ENCODE measurements at places on chromosomes 16 and 17.

GRCh38 chr17:40974366-40974765 is 7.6 kb upstream of the KRT39 start:
- no peak for DNase-seq

DNA sequence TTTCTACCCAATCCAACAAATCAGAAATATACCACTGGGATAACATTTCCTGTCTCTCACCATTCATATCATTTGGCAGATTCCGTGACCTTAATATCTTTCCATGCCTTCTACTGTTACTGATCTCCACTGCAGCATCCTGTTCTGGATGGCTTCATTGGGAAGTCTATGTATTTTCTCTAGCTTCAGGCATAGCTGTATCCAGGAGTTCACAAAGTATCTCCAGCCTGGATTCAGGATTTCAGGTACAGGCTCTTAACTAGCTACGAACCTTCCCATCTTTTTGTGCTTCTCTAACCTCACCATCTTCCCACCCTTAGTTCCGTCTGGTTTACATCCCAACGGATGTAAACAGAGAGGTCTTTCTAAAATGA is 15.2 kb upstream of the USP10 start:
- no peak for DNase-seq

DNA sequence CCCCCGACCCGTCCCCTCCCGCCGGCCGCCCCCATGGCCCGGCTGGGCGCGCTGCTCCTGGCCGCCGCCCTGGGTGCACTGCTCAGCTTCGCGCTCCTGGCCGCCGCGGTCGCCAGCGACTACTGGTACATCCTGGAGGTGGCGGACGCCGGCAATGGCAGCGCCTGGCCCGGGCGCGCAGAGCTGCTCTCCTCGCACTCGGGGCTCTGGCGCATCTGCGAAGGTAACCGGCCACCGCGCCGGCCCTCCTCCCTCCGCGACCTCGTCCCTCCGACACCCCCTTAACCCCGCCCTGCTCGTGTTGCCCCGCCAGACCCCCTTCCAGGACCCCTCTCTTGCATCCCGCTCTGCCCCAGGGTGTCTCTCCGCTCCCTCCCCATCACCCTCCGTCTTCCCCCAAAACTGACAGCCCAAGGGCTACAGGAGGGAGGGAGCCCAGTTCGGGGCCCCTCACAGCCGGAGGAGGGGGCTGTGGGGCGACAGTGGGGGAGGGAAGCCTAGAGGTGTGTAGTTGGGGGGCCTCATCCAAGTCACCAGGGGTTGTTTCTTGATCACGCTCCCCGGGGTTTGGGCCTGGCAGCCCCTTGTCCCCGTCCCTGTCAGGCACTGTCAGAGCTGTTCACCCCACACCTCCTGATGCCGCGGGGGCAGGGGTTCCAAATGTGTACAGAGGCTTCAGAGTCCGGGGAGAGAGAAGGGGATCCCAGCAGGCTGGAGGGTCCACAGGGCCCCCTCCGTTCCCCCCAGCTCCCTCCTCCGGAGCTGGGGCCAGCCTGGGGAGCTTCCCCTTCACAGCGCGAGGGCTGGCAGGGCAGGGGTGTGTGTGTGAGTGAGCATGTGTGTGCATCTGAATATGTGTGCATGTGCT is 794 bp downstream of the TMEM235 start:
- no peak for DNase-seq

DNA sequence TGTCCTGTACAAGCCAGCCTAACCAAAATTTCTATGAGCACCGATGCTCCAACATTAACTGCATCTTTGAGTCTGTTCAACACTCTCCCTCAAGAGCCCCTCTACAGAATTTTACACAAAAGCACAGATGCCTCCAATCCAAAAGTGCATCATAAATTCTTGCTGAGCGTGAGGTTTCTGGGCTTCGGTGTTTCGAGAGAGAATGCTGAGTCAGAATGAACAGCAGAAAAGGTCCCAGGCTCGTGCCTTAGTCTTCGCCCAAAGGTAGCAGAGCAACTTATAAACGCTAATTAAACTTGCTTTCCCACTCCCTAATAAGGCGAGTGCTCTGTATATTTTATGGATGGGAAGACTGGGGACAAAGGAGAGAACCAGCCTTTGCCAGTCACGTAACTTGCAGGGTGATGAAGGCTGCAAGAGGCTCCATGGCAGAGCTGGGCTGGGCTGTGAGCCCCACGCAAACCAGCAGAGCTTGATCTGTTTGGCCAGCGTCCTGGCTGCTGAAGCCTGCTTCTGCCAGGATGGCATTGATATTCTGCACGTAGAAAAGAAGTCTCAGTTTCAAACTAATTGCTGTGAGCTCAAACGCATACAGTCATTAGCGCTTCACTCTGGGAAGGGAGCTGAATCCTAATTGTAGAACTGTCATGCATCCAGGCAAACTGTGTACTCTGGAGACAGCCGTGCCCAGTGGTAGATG is 138.5 kb downstream of the DNAH9 start:
- no peak for DNase-seq

DNA sequence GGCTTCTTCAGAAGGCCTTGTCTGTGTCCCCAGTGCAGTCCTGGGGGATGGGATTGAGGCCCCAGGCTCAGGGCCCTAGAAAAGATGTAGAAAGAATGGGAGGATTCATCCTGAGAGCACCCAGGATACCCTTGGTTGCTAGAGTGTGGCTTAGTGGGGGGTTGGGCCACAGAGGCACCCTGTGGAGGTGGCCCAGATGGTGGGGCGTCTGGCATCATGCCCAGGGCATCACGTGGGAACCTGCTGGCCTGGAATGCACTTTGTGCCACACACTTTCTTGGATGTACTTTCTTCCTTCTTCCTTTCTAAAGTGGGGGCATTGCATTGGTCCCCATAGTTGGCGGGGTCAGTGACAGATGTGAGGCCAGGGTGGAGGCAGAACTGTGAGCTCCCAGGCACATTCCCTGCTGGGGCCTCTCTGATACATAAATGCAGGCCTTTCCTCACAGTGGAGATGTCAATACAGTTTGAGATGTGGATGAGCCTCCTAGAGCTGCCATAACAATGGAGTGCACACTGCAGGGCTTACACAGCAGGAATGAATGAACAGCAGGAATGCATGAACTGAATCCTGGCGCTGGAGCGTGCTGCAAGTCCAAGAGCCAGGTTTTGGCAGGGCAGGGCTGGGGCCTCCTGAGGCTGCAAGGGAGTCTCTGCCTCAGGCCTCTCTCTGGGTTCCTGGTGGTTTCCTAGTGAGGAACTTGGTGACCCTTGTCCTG is 43.3 kb downstream of the MGAT5B start:
- DNase-seq, result no peak

- DNase-seq, result no peak
Measured at GRCh38 chr17:37737081-37737480, 7.8 kb downstream of the HNF1B start.

GRCh38 chr16:48352648-48353390 is 32.4 kb downstream of the SIAH1 start:
- DNase-seq, result no peak

- DNase-seq, result no peak
Measured at GRCh38 chr17:45672301-45672700, 111.8 kb upstream of the CRHR1 start.

DNA sequence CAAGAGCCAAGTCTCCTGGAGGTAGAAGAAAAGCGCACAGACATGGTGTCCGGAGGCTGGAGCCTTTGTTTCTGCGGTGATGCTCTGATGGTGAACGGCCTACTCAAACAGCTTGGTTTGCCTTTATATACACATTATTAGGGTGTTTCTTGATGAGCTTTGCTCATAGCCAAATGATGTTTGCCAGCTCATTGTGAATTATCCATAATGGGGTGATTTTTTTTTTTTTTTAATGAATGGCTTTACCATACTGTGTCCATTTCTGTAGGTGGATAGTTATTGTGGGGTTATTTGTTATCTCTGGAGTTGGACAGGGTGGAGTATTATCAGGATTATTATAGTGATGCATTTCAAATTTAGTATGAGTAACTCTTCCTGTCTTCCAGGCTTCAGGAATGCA is at the start of gene KRT27:
TSS of gene KRT27 (minus strand) at position 101 of the 400 bp plus-strand sequence. CDS start at position 44, 57 bp downstream.
- DNase-seq, result no peak

DNA sequence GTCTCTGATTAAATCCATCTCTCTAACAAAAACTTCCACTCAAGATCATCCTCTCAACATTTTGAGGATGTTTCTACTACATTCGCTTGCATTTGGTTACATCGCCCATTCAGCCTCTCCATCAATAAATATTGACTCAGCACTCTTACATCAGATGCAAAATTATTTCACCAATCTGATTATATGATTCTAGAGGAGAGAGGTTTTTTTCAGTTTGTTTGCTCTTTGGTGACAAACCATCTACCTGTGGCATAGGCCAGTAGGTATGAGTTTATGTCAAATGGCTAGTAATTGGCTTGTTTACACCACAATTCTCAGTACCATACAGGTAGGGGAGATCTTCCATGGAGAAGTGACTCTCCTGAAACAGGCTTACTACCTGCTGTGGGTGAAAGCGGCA is 52.3 kb downstream of the TOX3 start:
- no peak for DNase-seq

GRCh38 chr16:79083508-79084299 is 516.8 kb downstream of the MAF start:
- DNase-seq, result no peak

- no peak for DNase-seq
Measured at GRCh38 chr16:68345351-68345810, 34.6 kb downstream of the PRMT7 start.

GRCh38 chr17:76682296-76682695 is 28.5 kb downstream of the MXRA7 start:
- DNase-seq, result no peak

DNA sequence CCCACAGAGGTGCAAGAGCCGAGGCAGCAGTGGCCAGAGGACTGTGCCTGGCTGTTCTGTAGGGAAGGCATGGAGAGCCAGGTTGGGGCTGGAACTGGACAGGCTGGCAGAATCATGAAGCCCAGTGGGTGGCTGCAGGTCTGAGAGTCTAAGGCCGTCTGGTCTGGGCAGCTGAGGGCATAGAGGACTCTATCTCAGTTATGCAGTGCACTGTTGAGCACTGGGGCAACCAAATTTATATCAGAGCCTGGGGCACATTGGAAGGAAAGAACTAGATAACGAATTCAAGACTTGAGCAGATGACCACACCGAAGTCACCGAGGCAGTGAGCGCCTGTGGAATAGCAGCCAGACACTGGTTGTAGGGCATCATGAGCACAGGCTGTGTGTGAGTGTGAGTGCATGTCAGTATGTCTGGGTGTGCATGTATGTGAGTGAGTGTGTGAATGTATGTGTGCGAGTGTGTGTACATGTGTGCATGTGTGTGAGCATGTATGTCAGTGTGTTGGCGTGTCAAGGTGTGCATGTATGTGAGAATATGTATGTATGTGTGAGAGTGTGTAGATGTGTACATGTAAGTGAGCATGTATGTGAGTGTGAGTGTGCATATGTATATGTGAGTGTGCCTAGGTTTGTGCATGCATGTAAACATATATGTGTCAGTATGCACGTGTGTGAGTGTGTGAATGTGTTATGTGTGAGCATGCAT is 37.0 kb downstream of the RGS9 start:
- DNase-seq, result no peak

- DNase-seq, result no peak
Measured at GRCh38 chr17:17367931-17368330, 64.8 kb downstream of the NT5M start.

GRCh38 chr16:85393674-85394451 is 219.3 kb upstream of the GSE1 start:
- DNase-seq, result peak; percentile 66

GRCh38 chr16:81864646-81865382 is 85.7 kb downstream of the PLCG2 start:
- no peak for DNase-seq

DNA sequence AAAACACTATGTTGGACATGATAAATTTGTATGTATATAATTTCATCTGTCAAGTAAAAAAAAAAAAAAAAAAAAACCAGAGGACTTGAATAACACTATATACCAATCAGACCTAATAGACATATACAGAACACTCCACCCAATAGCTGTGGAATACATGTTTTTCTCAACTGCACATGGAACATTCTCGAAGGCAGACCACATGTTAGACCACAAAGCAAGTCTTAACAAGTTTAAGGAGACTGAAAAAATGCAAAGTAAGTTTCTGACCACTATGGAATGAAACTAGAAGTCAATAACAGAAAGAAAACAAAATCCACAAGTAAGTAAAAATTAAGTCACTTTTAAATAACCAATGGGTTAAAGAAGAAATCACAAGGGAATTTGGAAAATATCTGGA is 8.4 kb upstream of the CNTNAP4 start:
- no peak for DNase-seq

- no peak for DNase-seq
Measured at GRCh38 chr17:32152130-32152529, 9.8 kb downstream of the RHOT1 start.

DNA sequence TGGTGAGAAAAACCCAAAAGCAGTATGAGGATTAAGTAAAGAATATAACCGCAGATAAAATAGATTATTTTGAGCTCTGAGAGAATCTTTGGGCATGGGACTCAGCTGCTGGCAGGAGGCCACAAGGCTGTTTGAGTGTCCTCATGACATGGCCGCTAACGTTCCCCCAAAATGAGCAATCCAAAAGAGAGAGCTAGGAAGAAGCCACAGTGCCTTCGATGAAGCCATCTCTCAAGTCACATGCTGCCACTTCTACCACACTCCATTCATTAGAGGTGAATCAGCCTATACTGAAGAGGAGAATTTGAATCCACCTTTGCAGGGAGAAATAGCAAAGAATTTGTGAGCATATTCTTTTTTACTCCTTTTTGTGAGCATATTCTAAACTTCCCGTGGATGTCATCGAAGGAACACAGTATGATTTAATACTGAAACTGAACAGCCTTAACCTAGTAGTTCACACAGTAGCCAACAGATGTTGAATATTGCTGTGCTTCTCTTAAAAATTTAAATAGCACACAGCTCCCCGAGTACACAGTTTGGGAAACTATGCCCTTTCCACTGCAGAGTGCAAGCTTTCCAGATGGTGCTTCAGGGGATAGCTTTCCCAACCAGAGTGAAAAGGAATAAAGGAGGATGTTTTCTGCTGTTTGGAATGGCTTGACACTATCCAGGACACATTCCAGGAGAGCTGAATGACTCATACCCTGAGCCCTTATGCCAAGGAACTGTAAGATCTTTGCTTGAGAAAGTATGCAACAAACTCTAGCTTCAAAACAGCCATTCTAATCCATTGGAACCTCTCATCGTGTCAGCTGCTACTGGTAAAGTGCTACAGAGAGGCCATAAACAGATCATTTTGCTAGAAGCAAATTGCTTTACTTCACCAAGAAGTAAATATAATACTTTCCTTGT is 33.9 kb downstream of the ANKFY1 start:
- DNase-seq, result peak; percentile 49

DNA sequence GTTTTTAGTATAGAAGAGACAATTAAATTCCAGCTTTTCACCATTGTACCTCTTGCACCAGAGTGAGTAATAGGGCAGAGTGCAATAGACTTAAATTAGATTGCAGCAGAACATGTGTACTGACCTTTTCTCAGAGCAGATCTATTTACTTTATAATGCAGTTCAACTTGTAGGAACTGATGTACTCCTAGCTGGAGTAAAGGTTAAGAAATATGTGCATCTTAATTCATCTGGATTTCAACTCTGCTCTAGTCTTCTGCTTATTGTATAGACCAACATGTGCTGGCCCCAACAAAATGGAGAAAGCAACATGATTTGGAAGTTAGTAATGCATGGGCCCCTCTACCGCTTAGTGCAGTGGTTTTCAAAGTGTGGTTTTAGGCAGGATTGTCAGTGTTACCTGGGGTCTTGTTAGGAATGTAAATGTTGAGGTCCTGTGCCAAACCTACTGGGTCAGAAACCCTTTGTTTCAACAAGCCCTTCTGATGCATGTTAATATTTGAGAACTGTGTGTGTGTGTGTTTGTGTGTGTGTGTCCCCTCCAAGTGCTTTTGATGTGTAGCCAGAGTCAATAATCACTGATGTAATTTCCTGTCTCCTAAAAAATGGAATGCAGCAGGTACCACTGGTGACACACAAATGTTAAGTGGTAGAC is 138.6 kb downstream of the TOX3 start:
- DNase-seq, result no peak
